ENCODE measurements at places on chromosomes 1 and 21.

- no peak for DNase-seq
Measured at GRCh38 chr1:155529109-155529508, 33.5 kb downstream of the ASH1L start.

DNA sequence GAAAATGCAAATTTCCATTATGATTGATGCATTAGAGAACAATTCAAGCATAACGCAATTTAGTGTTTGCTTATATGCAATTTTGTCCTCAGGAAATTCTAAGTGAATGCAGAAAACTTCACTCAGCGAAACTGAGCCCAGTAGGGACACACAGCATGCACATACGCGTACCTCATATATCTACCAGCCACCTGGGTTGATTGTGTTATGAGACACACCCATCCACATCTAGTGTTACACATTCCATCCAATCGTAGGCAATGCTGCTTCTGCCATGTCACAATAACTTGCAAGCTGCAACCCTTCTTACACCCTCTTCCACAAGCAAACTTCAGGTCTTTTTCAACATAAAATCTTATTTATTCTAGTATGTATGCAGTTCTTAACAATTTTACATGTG lies 312.9 kb downstream of the HHAT start:
- no peak for DNase-seq

GRCh38 chr1:154104433-154105082 lies 50.3 kb downstream of the NUP210L start:
- no peak for DNase-seq

DNA sequence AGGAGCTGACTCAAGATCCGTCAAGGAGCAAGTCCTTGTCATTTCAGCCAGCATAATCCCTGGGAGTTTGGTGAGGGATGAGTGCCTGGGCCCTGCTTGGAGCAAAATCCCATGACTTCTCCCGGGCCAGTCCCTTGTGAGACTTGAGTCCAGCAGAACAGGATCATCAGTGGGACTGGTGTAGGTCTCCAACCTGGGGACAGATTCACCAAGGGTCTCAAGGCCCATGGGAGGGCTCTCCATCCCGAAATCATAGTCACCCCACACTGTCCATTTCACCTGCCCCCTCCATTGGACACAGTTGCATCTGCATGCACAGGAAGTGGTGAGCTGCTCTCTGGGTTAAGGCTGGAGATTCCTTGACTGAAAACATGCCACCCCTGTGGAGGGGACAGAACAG lies 178.2 kb downstream of the FOXD2 start:
- no peak for DNase-seq

GRCh38 chr1:159179906-159180305 lies 8.5 kb downstream of the CADM3 start:
- no peak for DNase-seq

GRCh38 chr1:26538480-26539412 lies 9.2 kb downstream of the RPS6KA1 start:
- DNase-seq: no peak

DNA sequence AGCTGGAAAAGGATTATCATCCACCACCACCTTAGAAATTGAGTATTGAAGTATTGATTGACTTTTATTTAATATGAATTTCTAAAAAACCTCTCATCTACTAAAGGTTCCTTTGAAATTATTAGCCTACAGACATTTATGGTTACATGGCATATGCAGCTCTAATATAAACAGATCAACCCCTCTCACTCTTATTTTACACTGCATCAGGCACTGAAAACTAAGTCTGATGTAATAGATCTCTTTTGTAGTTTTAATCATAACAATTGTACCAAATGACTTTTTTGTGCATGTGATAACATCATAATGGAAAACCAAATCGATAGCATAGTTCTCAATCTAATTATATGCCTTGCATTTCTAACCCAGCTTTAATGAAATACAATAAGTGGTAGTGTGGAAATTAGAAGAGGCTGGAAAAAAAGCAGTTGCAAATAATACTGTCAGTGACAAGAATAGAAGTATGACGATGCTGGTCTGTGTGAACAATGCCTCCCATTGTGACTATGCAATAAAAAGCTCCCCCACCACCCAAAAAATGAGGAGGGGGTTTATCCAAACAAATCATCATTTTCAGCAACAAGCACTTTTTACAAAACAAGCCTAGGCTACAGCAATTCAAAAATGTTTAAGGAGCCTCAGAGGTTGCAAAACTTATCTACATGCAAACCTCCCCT lies 426.5 kb upstream of the NFIA start:
- no peak for DNase-seq

GRCh38 chr1:63662056-63662836 lies 69.0 kb downstream of the PGM1 start:
- DNase-seq: peak; percentile 49

GRCh38 chr1:13550663-13551062 lies 33.0 kb upstream of the PDPN start:
- DNase-seq: no peak

GRCh38 chr1:29478151-29478791 lies 241.9 kb downstream of the PTPRU start:
- DNase-seq: no peak

GRCh38 chr1:14650951-14651350 lies 52.5 kb downstream of the KAZN start:
- no peak for DNase-seq

GRCh38 chr1:2587071-2587859 lies 688 bp downstream of the PRXL2B start:
- no peak for DNase-seq

GRCh38 chr1:109547463-109548320 lies 723 bp upstream of the GNAI3 start:
- DNase-seq: no peak

GRCh38 chr1:81304187-81304586 lies 496.5 kb upstream of the ADGRL2 start:
- peak; percentile 26 for DNase-seq

GRCh38 chr1:54207287-54207686 lies 7.3 kb downstream of the MRPL37 start:
- no peak for DNase-seq

GRCh38 chr1:25755475-25756125 lies 44.4 kb upstream of the SELENON start:
- DNase-seq: no peak

DNA sequence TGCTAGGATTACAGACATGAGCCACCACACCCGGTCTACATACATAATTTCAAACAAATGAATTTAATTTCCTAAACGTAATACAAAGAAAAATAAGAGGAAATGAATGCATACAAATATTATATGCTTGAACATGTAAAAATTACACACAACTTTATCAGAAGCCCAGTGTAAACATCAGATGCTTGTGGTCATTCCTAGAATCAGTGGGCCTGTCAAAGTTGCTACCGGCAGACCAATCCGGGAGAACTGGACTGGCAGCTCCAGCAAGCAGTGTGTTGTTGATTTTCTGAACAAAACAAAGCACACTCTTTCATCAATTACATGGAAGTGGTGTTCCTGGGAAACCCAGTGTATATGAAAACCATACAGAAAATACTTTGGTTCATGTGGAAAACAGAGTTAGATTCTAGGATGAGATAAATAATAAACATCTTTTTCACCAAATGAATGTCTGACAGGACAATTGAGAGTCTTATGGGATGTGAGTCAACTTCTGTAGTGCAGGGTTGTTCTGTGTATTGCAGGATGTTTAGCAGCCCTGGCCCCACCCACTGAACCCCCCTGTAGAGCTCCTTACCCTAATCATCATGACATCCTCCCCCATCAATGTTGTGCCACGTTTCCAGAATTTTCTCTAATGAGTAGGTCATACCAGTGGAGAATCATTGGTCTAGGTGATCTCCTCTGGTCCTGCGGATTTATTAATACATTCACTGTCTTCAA lies 33.8 kb downstream of the MFSD2A start:
- no peak for DNase-seq

- DNase-seq: no peak
Measured at GRCh38 chr1:38941527-38942019, at the start of gene RHBDL2. Gene RHBDL2 (minus strand): TSS chr1:38941830. CDS start chr1:38919212, 22,618 bp downstream.

DNA sequence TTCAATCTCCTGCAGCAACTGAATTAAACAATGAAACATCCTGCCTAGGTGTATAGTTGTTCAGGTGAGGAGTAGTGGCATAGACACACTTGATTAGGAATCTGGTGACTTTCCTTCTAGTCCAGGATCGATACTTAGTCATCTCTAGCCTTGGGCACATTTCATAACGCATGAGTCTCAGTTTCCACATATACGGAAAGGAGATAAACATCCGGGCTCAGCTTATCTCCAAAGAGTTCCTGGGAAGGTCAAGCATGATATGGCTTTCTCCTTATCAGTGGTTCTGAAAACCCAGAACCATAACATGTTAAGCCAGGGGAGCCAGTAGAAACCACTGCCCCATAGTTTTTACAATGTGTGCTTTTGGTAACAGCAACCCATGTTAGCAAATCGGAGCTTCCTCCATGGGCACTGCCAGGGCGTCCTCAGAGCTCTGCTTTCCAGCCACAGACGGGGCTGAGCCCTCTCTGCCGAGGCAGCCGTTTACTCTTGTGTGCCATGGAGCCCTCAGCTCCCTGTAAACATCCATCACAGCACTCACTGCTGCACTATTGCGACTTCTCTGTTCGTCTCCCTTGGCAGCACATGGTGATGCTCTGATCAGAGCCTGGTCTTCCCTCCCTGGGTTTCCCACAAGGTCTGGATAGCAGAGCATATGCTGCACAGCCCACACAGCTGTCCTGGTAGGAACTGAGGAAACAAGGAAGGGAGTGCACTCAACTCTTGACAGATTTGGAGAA lies 34.6 kb downstream of the RUNX1 start:
- no peak for DNase-seq

DNA sequence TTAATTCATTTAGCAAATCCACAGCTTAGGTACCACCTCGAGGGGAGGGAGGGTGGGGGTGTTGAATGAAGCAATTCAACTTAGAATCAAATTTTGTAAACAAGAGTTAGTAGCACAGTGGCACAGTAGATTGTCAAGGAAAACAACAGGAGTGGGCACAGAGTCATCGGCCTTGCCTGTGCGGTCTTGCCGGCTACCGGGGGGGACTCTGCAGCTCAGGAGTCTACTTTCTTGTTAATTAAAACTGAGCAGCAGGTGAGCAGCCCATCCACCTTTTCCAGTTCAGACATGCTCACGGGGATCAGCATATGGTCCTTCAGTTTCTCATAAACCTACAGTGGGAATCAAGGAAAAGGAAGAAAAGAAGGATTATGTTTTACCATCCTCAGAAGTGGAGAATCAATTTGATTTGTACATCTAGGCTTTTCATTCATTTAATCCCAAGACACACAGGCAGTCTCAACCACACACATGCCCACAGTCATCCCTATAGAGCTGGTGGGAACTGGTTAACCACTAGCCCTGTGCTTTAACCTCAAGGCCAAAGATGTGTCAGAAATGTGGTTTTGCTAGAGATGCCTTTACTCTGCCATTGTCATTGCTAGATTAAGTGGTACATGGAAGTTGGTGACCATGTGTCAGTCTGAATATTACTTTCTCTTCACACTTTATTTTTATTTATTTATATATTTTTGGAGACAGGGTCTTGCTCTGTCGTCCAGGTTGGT lies 45.0 kb upstream of the BCL10 start:
- no peak for DNase-seq

DNA sequence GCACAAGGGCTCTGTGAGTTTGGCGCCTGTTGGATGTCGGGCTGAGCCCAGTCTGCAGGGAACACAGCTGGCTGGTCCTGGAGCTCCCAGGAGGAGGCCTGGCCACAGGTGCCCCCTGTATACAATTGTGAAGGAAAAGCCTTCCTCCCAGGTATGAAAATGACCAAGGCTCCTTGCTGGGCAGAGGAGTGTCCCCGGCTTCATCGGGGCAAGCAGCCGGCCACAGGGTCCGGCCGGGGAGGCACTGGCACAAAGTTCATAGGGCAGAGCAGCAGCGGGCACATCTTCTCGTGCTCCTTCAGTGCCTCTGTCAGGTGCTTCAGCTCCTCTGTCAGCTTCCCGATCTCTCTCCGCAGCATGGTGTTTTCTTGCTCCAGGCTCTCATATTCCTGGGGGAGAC lies 13.0 kb downstream of the BATF3 start:
- DNase-seq: no peak

- no peak for DNase-seq
Measured at GRCh38 chr1:180849031-180849775, 63.5 kb upstream of the KIAA1614 start.

DNA sequence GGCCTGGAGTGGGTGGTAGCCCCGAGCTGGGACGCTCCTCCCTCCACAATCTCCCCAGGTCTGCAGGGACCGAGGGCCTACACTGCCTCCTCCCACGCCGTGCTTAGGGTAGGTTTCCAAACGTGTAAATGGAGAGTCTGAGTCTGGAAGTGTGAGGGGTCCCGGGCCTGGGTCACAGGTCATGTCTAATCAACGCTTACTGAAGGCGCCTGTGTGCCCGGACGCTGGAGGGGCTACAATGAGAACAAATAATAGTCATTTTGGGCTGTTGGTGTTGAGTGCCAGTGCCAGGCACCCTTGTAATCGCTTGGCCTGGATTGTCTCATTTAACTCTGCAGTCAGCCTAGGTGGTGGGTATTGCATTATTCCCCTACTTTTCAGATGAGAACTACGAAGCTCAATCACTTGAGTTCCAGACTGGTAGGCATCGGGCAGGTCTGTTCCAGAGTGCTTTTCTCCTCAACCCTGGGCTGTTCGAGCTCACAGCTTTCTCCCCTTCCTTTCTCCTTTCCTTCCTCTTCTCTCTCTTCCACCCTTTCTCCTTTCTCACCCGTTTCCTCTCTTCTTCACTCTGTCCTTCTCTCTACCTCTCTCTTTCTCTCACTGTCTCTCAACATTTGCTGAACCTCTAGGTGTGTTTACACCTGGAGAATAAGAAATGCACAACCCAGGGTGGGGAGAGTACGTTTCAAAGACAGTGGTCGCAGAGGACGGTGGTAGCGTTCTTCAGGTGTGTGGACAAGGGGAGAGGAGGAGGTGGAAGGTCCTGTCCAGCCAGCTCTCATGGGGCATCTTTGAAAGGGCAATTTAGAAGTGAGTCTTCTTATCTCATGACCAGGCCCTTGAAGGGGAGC lies 883 bp downstream of the SLC66A1 start:
- DNase-seq: no peak

DNA sequence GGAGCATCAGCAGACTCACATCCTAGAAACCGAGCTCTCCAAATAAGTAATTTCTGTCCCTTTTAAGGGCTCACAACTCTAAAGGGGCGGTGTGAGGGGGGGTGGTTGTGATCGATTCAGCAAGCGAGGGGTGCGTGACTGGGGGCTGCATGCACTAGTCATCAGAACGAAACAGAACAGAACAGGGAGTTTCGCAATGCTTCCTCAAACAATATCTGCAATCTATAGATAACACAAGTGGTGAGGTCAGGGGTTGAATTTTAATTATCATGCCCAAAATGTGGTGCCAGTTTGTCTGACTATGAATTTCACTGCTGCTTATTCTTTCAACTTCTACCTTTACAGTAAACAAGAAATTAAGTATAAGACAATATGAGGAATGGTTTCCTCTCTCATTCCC lies 1003.0 kb upstream of the NCAM2 start:
- no peak for DNase-seq

Measured in non-pigmented ciliary epithelial cell (primary cell).